Stimulated activated CD8-positive, alpha-beta memory T cell treated with anti-CD3 and anti-CD28 coated beads, Interleukin-4, amount 100 ng/mL, for 1 hour (primary cell): ENCODE measurements at places on chromosomes 7 and 10.

- no peak for DNase-seq
These were observed 4.4 kb upstream of the SEPHS1 start for GRCh38 chr10:13352519-13352918.

GRCh38 chr7:3378390-3379150, 77.5 kb downstream of the SDK1 start:
- no peak for DNase-seq

- no peak for DNase-seq
These were observed 749.5 kb downstream of the GATA3 start for GRCh38 chr10:8803992-8804391.

GRCh38 chr7:26690135-26690805, 174.1 kb downstream of the SKAP2 start:
- no peak for DNase-seq
